ENCODE measurements at places on chromosomes 12 and 14. TPM values are rescaled to one million over a fixed set of nuclear protein-coding genes. Genes with fewer than 3 reads are reported as not detected.

Gene TAS2R46
- total RNA-seq, result 5.0 TPM

Gene OR6C6
- total RNA-seq, result not detected

Gene DBX2
- total RNA-seq, result not detected

Gene LALBA
- total RNA-seq, result not detected

Gene ACVR1B
- total RNA-seq, result 7.5 TPM

Gene SLC6A15
- 22.9 TPM for total RNA-seq

Gene CEBPE
- not detected for total RNA-seq

Gene ACACB
- total RNA-seq, result 14.5 TPM

Gene MOK
- 3.1 TPM for total RNA-seq

Gene TMEM121
- total RNA-seq, result 0.93 TPM

- DNase-seq, result no peak
Observed at GRCh38 chr12:124720681-124721500, 142.8 kb downstream of the SCARB1 start.

- no peak for DNase-seq
Observed at GRCh38 chr14:61470961-61471293, 149.5 kb downstream of the PRKCH start.

- no peak for DNase-seq
Observed at GRCh38 chr14:105039458-105040205, 18.7 kb upstream of the CDCA4 start.

GRCh38 chr14:66979101-66979974, 209.9 kb upstream of the GARIN2 start:
- no peak for DNase-seq

DNA sequence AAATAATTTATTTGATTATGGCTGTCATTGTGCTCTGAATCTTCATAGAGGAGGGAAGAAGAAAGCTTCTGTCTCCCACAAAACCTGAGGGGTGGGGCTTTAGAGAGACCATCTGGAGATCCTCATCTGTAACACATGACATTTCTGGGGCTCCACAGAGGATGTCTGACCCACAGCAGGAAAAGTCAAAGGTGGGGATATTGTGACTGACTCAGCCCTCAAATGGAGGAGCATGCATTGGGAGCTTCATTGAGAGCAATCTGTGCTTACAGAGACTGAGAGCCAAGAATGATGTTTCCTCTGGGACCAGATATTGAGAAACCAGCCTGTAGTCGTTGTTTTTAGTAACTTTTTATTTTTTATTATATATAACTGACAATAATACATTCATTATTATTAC, 158.7 kb downstream of the SYT1 start:
- no peak for DNase-seq

DNA sequence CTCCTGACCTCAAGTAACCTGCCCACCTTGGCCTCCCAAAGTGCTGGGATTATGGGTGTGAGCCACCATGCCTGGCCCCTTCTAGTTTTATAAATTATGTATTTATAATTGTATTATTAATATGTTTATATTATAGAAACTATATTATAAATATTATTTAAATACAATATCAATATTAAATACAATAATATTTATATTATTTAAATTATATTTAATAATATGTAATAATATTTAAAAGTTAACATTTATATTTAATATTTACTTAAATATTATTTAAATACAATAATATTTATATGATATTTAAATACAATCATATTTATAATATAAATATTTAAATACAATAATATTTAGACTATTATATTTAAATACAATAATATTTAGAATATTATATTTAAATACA, 20.0 kb downstream of the SDR9C7 start:
- DNase-seq, result no peak

DNA sequence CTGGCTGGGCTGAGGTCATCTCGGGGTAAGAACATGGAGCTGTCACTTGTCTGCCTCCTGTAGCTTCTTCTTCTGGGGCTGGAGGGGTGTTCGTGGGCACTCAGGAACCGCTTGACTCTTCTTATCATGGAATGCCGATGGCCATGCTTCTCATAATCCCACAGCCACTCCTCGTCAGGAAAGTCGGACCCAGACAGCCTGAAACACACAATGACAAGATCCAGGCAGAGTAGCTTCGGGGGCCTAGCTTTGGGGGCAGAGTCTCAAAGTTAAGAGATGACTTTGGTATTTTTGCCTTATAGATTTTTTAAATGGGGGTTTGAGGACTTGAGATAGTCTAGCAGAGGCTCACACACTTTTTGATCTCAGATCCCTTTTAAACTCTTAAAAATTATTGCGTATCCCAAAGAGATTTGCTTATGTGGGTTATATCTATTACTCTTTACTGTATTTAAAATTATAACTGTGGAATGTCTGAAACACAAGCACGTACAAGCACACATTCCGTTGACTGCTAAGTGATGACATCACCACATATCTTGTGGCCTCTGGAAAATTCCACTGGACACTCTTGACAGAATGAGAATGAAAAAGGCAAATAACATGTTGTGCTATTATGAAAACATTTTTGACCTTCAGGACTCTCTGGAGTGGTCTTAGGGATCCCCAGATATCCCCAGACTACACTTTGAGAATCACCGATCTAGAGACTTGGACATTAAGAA, 43.3 kb downstream of the BEST3 start:
- no peak for DNase-seq

DNA sequence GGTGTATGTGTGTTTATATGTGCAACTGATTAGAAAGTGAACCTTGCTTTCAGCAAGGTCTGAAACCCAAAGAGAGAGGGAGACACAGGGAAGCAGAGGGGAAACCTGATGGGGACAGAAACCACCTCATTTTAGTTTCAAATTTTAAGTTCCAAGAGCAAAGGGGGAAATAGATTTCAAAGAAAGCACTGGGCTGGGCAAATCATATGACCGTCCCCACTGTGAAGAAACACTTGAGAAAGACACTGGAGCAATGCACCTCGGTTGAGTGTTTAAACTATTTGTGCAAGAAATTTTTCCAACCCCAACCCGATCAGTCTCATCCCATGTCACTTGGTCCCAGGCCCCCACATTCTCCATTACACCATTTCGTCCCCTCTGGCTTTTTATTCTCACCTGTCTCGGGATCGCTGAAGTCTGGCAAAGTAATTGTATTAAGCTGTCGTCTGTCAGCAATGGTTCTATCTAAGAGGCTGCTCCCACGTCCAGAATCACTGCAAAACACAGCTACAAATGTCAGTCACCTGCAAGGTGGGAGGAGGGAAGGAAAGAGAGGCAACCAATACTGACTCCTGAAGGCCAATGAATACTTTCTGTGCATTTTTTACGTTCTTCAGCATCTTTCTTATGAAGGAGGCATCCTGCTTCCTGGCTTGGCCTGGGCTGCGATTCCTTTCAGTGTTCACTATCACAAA, 205.7 kb downstream of the TTC7B start:
- DNase-seq, result no peak

DNA sequence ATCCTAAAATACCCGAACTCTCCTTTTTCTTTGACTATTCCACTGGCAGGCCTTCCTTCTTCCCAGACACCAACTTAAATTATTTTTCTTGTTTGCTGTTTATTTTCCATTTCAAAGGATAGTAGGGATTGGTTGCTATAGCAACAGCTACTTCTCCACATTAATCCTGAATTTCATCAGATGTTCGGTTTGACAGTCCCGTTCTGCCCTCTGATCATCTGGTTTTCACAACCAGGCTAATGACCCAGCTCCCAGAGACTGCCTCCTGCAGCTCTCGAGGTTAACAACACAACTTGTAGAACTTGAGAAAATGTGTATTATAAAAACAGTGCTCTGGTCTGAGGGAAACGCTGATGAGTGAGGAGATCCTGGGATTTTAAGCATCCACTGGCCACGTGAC, 45.5 kb downstream of the NUAK1 start:
- no peak for DNase-seq

DNA sequence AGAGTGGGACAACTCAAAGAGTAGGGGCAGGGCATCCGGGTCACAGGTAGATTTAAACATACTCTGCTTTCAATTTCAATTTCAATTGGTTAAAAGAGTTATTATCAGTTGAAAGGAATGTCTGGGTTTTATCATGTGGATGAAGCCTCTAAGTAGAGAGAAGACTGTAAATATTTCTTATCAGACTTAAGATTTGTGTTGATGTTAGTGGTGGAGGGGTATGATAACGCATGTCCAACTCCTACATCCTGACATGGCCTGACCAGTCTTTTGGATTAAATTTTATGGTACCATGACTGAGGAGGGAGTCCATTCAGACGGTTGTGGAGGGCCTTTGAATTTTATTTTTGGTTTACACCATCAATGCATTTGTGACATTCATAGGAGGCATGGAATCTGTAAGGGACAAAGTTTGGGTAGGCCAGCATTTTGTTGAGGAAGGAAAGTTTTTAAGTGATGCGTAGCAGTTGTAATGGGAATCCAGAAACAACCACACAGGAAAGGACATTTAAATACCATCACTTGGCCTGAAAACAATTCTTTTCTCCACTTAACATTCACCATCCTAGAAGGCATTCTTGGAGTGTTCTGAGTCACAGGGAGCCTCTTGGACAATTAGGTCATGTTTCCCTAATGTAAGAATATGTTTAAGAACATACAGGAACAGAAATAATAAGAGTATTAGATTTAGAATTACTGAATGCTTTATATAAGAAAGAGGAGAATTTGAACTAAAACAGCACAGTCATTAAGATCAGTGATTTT, 371.9 kb downstream of the ATP23 start:
- DNase-seq, result no peak

GRCh38 chr14:68955164-68955850, 23.8 kb downstream of the ACTN1 start:
- DNase-seq, result no peak

DNA sequence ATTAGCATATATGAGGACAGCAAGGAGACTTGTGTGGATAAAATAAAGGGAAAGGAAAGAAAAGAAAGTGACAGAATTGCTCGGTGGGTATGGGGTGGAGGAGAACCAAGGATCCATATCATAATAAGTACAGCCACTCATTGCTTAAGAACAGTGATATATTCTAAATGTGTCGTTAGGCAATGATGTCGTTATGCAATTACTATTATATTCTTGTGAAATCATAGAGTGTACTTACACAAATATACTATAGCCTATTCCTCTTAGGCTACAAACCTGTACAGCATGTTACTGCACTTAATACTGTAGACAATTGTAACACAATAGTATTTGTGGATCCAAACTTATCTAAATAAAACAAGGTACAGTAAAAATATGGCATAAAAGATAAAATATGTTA, 271.1 kb downstream of the CCER1 start:
- no peak for DNase-seq

DNA sequence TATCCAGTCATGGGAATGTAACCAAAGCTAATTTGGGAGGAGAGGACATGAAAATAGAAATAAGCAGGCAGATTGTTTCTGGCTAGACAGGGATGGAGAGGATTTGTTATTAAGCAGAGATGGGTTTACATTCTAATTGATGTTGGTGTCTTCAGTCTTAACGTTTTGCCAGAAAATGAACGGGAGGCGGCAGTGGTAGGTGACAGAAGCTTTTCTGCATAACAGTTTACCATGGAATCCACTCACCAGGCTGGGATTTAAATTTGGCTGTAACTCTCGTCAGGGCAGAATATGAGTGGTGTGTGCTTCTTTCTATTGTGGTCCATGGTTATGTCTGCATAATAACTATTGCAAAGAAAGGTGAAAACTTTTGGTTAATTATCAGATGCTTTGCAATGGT, 50.2 kb upstream of the OTX2 start:
- no peak for DNase-seq

- DNase-seq, result no peak
Observed at GRCh38 chr14:90979515-90979914, 80.9 kb downstream of the RPS6KA5 start.

DNA sequence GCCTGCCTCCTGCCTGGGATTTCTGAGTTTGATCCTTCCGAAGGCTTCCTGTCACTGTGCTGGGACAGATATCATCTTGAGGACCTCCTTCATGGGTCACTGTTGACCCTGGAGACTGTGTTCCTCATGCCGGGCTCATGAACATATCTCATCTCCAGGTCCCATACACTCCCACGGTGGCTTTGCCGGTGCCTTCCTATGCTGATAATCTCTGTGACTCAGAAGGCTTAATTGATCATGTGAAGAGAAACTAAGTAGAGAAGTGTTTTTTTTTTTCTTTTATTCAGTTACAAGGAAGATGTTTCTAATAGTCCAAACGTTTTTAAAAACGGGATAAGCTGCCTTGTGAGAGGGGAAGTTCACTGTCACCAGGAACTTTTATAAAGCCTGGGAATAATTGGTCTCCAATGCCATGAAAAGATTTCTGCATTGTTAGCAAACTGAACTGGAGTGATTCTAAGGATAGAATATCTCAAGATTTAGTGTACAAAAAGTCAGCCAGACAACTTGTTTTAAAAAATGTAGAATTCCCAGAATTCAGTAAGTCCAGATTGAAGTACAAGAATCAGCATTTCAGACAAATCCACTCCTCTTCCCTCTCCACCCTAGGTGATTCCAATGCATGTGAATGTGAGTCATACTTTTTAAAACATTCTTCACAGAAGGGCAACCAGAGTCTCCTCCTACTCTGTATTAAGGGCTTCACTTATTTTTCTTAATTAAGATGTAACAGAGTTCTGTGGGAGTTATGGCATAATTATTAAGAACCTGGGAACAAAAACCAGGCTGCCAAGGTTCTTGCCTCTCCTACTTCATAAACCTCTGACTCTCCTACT, 139.8 kb upstream of the LGR5 start:
- DNase-seq, result no peak

GRCh38 chr14:104642540-104642868, 37.9 kb upstream of the TMEM179 start:
- no peak for DNase-seq

DNA sequence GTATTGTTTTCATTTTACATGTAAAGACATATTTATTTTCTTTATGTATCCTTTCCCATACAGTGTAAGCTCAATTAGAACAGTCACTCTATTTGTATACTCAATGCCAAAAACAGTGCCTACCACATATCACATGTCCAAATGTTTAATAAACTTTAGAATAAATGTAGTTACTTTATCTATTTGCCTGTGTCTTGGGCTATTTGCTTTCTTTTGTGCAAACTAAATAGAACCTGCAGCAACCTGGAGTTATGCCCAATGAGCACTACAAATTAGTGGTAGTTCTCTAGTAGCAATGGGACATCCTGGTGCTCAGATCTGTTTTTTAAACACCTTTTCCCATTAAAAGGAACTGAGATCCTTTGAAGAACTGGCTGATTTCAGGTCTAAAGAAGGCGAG, 186.7 kb downstream of the PPFIA2 start:
- no peak for DNase-seq

GRCh38 chr12:7092986-7093460, 778 bp upstream of the C1R start:
- no peak for DNase-seq

- no peak for DNase-seq
Observed at GRCh38 chr14:87405563-87405962, 587.4 kb downstream of the GALC start.

- peak; percentile 76 for DNase-seq
Observed at GRCh38 chr12:32455607-32456071, 56.3 kb downstream of the FGD4 start.

All from GM23338 (cell line).